ENCODE measurements at places on chromosomes 13 and 19.

DNA sequence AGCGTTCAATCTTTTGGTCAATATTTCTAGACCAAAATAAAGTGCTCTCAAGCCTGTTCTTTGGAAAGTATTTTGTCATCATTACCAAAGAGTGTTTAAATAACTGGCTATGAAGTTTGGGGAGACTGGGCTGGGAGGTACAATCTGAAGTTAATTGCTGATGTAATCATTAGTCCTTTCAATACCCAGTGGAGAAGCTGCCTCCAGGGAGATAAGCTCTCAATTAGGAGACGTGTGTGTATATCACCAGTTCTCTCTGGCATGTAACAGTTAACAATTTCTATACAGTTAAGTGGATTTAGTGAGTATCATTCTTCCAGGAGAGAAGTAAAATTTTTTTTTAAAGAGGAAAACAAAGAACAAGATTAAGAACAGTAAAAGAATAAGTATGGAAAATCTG is 1.4 kb downstream of the COL4A1 start:
- no peak for DNase-seq

- peak; percentile 88 for DNase-seq
Observed at GRCh38 chr19:53927739-53928138, 18.7 kb downstream of the CACNG7 start.

- no peak for DNase-seq
Observed at GRCh38 chr13:25943658-25944057, 108.2 kb downstream of the SHISA2 start.

- DNase-seq: no peak
Observed at GRCh38 chr19:3762130-3762473, 380 bp upstream of the MRPL54 start.

DNA sequence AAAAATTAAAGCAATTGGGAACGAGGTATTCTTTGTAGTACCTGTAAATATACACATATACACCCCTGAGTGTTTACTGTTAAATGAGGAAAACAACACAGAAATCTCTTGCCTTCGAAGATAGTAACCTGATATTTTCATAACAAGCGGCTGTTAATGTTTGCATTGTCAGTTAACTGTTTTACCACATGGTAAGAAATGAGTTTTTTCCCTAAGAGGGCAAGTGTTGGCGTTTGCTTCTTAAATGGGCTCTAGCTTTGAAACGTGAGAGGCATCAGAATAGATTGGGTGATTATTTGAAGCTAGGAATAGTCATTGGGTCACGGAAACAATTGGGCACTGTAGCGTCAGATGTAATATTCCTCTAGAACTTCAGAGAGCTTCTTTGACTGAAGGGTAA is 22.0 kb upstream of the UPF3A start:
- DNase-seq: no peak

GRCh38 chr19:40278361-40279035 is 6.6 kb downstream of the AKT2 start:
- no peak for DNase-seq
